ENCODE measurements at places on chromosomes 7 and 10.

GRCh38 chr10:18235477-18235876 is 95.3 kb downstream of the CACNB2 start:
- DNase-seq: no peak

DNA sequence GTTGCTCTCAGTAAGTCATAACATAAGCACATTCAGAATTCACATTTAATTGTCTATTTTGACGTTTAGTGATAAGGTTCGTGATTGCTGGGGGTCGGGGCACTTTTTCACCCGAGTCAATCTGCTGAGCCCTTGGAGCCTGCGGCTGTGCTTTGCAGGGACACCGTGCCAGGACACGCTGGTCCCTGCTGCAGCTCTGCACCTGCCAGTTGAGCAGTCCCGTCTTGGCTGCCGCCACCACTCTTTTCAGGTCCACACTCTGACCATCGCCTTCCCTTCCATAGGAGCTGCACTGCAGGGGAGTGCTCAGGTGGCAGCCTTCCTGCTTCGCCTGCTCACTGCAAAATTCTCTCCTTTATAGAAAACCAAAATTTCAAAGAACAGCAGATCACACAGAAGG is 36.4 kb downstream of the CUL1 start:
- no peak for DNase-seq

DNA sequence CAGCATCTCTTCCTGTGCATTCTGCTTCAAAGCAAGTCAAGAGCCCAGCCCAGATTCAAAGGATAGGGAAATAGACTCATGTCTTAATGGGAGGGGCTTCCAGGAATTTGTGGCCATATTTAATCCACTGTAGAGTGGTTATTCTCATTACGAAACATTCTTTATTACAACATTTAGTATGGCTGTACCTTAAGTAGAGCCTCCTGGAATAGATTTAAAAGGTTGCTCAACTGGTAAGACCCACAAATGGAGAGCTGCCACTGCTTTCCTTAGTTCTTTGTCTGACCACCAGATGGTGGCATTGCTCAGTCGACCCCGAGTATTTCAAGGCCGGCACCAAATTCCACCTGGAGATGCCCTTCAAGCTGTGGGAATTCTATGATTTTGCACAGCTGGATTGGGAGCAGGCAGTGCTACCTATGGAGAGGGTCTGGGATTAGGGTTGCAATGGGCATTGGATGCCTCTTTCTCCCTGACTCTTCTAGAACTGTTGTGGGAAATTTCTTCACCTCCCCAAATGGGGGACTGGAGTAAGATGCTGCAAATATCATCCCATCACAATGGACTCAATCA is 102.2 kb downstream of the RBM20 start:
- DNase-seq: peak; percentile 45

- DNase-seq: no peak
These were observed 917.9 kb downstream of the GRID1 start for GRCh38 chr10:85448716-85449115.

DNA sequence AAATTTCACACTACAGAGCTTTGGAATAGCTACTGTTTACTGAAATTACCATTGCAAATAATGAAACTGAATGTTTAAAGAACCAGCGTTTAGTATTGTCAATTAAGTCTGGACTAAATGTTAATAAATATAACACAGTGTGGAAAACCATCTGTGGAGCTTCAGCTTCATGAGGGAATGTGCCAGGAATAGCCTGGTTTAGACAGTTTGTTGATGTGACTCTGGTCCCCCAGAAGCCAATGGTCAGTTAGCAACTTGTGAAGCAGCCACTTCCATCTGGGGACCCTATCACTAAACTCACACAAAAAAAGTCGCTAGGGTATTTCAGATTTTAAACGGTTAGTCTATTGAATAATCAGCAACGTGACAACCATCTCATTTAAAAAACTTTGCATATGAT is 207.8 kb downstream of the RAMP3 start:
- DNase-seq: no peak

DNA sequence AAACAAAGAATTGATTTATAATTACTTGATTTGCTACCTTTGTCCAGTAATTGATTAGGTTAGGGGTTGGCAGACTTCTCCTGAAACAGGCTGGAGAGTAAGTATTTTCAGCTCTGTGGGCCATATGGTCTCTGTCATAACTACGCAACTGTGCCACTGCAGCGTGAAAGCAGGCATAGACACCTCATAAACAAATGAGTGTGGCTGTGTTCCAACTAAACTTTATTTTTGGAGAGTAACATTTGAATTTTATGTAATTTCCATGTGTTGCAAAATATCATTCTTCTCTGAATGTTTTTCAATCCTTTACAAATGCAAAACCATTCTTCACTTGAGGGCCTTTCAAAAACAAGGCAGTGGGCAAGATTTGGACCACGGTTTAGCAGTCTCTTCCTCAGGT is 76.9 kb downstream of the GALNT17 start:
- DNase-seq: no peak

DNA sequence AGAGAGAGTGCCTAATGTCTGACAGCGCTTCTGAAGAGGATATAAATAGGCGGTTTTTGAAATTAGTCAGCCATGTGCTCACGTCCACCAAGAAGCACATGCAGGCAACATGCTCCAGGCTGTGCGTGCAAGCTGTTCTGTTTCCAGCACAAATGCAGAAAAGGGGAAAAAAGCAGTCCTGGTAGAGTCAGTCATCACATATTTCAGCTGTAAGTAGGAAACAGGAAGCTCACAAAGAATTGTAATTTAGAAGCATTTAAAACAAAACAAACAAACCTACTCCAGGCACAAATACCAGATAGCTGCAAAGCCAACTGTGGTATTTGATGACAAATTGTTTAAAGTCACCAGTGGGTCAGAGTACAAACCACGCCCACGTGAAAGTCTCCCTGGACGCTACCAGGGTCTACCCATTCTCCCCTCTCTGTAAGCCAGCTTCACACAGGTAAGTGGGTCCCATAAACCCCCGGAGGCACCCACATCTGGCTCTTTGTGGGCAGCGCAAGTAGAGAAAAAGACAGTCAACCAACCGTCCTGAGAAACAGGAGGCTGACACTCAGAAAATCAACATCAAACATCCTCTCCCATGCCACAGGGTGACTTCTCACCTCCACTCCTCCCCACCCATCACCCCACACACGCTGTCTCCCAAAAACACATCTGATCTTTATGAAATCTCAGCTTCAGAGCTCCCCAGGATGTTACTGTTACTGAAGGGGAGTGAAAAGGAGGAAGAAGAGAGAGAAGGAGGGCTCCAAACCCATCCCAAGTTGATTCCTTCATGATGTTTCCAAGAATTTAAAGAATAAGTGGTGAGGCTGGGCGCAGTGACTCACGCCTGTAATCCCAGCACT is 186.4 kb downstream of the FAM107B start:
- DNase-seq: peak; percentile 96

GRCh38 chr7:150374026-150374425 is 5.1 kb upstream of the ZNF775 start:
- DNase-seq: no peak

DNA sequence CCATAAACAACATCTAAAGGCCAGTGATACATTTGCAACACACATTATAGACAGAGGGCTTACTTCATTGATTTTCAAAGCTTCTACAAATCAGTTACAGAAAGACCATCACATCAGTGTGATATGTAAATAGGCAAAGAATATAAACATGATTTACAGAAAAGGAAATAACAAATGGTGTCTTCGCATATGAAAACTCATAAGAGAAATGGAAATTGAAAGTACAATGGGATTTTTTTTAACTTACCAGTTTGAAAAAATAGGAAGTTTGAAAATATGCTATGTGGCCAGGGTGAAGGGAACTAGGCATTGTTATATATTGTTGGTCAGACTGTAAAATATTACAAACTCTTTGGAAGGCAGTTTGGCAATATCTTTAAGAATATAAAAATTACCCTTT is 27.3 kb downstream of the SEC23IP start:
- DNase-seq: no peak

- DNase-seq: no peak
These were observed 623 bp upstream of the CEP41 start for GRCh38 chr7:130441408-130441869.

GRCh38 chr7:94330269-94331020 is 64.2 kb upstream of the COL1A2 start:
- DNase-seq: no peak

GRCh38 chr10:70893227-70894006 is 5.1 kb upstream of the PCBD1 start:
- no peak for DNase-seq

DNA sequence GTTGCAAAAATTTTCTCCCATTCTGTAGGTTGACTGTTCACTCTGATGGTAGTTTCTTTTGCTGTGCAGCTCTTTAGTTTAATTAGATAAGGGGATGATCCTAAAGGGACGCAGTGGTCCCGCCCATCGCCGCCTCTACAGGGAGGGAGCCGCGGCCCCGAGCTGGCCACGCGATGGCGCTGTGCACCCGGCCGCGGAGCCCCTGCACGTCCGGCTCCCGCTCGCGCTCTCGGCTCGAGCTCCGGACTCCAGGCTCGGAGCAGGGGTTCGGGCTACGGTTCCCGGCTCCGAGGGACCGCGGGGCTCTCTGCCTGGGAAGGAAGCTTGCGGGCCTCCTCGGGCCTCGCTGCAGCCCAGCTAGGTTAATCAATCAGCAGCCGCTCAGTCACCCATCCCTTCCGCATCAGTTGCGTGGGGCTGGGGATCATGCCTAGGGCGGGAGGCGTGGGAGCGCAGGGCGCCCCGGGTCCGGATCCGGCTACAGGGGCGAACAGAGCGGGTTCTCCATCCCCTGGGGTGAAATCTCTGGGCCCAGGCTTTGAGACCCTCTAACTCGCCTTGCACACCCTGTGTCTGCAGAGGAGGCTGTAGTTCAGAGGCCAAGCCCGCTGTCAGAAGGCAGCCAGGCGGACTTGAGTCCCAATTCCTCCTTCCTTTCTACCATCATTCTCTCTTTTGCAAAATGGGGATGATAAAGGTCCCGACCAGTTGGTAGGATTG is 97.9 kb downstream of the WDR11 start:
- DNase-seq: peak; percentile 12

DNA sequence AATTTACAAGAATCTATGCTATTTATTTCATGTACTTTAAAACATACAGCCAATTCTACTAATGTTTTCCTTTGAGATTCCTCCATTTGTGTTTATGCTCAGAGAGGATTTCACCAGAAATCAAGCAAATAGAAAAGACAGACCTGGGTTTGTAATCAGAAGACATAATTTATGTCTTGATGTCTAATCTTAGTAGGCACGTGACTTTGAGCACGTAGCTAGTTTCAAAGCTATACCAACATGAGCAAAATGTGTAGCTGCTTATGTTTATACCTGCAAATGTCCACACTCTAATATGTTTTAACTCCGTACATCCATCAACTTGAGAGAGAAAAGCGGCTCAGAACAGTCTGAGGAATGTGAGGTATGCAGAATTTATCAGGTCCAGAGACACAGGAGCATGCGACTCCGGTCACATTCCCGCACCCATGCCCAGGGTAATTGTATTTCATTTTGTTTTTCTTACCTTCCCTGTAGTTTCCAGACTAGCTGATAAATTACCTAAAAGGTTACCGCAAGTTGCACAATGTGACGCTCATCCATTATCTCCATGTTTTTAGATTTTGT is 40.0 kb downstream of the SVOPL start:
- no peak for DNase-seq

GRCh38 chr10:52759154-52759553 is 13.4 kb downstream of the MBL2 start:
- no peak for DNase-seq

DNA sequence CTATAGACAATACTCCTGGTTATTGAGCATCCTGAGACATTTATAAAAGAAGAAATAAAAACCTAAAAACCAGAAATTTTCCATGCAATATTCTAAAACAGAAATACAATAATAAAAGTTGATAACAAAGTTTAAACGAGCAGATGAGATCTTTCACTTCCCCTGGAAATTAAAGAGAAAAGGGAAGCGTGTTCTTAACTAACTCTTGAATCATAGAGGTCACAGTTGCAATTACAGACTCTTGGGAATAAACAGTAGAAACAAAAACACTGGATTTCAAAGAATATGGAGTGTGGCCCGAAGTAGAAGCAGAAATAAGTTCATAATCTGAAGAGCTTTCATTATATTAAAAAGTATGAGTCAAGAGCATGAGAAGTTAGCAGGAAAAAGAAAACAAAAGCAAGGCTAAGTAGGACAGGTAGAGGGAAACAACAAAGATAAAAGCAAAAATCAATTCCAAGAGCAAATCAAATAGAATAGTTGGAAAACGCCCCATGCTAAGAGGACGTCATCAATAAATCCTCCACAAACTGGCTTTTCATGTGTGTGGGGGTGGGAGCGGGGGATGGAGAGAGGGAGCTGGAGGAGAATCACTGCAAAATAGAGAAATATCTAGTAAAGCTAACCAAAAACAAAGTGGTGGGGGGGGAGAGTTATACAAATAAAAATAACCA is 55.2 kb upstream of the C10orf71 start:
- no peak for DNase-seq

DNA sequence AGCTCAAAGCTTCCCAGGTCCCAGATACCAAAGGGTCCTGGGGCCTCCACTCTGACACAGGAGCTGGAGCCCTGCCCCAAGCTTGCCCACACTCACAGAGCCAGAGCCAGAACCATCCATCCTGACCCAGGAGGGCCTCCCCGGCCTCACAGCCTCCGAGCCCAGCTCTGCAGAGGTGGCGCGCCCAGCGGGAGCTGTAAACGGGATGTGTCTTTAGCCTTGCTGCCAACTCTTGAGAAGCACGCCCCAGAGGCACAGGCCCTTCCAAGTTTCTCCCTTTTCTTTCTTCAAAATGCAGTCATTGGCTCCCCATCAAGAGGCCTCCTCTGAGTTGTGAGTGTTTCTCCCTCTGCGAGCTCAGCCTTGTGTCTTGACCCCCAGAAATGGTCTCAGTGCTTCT is 75.0 kb downstream of the PDGFA start:
- no peak for DNase-seq

DNA sequence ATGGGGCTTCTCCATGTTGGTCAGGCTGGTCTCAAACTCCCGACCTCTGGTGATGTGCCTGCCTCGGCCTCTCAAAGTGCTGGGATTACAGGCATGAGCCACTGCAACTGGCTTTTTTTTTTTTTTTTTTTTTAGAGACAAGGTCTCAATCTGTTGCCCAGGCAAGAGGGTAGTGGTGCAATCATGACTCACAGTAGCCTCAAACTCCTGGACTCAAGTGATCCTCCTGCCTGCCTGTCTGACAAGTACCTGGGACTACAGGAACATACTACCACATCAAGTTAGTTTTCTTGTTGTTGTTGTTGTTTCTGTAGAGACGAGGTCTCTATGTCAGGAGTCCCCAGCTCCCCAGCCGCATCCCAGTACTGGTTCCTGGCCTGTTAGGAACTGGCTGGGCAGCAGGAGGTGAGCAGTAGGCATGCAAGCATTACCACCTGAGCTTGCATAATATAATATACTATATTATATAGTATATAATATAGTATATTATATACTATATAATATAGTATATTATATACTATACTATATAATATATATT is 55.7 kb downstream of the TPK1 start:
- DNase-seq: no peak
